CD4-positive, alpha-beta T cell treated with Interleukin-2 at 100 ng/mL for 4 hours (primary cell): ENCODE measurements at places on chromosomes 4 and X.

DNA sequence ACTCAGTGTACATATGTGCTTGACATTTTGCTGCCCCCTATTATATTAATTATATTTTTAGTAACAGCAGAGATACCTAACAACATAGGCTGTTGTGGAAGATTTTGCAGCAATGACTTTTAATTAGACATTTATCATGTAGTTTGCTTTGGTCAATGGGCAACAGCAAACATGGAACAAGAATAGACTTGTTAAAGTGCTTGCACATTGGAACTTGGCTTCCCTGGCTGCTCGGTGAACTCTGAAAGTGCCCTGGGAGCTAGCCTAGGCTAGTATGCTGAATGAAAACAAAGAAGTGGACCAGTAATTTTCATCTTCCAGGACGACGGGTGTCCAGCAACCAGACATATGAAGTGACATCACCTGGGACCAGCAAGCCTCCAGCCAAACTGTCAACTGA is 1157.1 kb downstream of the ARAP2 start:
- DNase-seq: no peak

GRCh38 chr4:128355305-128355704 is 67.7 kb upstream of the PGRMC2 start:
- DNase-seq: no peak

DNA sequence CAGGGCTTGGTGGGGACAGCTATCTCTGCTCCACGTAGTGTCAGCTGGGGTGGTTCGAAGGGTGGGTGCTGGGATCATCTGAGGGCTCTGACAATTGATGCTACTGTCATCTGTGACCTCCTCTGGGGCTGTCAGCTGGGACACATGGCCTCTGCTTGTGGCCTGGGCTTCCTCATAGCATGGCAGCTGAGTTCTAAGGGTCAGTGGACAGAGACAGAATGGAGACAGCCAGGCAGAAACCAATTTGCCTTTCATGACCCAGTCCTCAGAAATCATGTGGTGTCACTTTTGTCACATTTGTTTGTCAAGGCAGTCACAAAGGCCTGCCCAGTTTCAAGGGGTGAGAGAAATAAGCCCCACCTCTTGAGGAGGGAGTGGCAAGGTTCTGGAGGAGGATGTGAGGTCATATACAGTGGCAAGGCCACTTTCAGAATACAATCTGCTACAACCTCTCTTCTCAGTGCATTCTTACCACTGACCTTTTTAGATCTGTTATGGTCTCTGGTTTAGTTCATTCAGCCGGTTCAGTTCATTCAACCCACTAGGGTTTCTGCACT is 103.6 kb upstream of the BCOR start:
- peak; percentile 32 for DNase-seq

GRCh38 chr4:168908851-168909273 is 101.2 kb downstream of the CBR4 start:
- no peak for DNase-seq

DNA sequence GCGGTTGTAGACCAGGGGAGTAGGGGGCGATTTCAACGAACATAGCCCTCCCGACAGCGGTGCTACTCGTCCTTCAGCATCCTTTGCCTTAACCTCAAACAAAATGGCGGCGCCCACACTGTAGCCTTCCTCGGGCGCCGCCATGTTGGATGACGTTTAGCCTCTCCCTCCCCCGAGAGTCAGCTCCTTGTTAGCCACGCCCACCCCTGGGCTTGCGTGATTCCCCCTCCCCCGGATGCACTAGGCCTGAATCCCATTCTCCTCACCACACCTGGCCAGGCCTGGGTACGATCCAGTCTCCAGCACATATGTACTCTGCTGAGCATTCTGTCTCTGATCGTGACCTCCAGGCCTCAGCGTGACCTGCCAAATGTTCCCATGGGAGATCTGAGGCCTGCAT is 49.0 kb upstream of the ZNF157 start:
- DNase-seq: no peak

- DNase-seq: peak; percentile 60
Measured at GRCh38 chrX:153662266-153662665, 11.3 kb downstream of the PNCK start.

DNA sequence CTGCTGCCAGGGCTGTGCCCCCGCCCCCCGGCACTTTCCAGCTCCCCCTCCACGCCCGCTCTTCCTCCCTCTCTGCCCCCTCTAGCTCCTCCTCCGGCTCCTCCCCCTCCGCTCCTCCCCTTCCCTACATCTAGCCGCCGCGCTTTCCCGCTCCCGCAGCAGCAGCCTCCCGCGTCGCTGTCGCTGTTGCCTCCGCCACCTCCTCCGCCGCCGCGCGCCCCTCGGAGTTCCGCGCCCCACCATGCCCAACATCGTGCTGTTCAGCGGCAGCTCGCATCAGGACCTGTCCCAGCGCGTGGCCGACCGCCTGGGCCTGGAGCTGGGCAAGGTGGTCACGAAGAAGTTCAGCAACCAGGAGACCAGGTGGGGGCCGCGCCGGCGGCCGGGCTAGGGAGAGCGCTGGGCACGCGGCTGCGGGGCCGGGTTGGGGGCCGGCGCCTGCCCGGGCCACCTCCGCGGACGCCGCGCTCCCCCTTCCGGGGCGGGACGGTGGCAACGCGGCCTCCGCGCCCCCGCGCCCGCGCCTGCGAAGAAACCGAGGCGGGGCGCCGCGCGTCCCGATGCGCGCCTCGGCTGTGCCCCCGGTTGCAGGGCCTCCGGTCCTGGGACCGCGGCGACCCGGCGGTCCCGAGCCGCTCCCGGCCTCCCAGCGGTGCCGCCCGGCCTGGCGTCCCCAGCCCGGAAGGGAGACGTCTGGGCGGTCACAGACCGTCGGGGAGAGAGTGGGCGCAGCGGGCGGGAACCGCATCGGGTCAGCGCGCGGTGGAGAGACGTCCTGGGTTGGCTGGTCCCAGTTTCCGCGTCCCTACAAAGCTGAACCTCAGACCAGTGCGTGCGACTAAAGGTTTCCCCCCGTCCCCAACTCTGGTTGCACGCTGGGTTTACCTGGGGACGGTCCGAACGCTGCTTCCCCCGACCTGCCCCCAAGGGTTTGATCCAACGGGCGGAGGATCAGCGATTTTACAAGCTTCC is at the start of gene PRPS2:
Gene PRPS2, plus strand, starts transcription at position 156 of the 972 bp plus-strand sequence. Its CDS starts 86 bp downstream, at position 242.
- DNase-seq: peak; percentile 60

GRCh38 chr4:151173871-151174270 is 74.4 kb downstream of the RPS3A start:
- DNase-seq: no peak

DNA sequence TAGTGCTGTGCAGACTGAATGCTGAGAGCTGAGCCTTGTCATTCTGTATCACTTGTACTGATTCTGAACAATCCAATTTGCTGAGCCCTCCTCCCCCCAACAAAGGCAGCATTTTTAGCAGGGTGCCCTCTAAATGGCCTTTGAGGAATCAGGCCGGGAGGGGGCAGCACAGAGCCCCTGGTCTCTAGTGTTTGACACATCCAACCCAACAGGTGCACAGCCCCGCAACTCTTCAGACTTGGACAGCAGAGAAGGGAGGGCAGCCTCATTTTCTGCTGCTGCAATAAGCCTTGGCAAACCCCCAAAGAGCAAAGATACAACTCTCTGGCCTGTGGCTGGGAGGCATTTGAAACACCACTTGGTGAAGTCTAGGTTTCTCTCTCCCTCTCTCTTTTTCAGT is 3.4 kb downstream of the ATP1B4 start:
- DNase-seq: peak; percentile 51

DNA sequence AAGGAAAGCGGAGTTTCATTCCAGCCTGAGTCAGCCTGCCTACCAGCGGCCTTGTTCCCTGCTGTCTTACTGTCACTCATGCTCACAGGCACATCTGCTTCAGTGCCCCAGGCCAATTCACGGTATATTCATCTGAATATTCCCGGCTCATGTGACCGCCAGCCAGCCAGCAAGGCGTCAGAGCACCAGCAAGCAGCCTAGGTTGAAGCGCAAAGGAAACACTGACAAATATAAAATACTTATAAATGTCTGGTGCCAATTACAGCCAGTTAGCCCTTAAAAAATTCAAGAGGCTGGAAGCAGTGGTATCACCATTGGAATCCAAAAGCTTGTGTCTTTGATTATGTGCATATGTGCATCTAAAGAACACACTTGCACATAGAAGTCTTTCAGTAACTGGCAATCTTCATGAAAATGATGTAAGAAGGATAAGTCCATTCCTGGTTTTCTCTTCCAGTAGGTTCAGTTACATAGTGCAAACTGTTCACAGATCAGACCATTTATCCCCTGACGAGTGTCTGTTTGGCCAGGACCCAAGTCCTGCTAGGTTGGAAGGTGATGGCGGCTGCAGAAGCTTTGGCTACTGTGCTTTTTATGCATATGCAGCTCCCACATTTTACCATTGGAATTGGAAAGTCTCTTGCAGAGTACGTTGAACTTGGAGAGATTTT is 61.3 kb downstream of the LUZP4 start:
- no peak for DNase-seq

DNA sequence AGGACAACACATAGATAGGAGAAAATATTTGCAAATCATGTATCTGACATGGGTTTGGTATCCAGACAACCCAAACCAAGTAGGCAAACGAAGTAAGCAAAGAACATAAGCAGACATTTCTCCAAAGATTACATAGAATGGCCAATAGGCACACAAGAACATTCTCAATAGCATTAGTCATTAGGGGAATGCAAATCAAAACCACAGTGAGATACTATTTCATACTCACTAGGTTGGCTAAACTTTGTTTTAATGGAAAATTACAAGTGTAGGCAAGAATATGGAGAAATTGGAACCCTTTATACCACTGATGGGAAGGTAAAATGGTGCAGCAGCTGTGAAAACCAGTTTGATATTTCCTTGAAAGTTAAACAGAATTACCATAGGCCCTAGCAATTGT is 74.7 kb downstream of the CHRNA9 start:
- DNase-seq: no peak

DNA sequence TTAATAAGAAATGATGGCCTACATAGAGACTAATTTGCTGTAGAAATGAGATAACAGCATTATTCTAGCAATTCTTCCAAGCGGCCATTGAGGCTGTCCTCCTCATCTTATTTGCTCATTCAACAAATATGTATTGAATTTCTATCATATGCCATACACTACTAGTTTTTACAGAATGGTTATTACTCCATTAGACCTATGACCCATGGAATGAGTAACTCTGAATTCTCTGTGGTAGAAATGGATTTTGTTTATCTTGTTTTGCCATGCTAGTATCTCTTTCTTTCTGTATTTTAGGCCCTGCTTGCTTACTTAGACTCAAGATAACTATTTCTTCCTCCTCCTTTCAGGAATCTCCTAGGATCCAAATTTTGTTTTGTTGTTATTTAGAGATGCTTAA is 103.5 kb downstream of the RPA4 start:
- DNase-seq: no peak
